Placental pericyte (primary cell): ENCODE measurements at places on chromosomes 2 and 18. TPM values are rescaled to one million over a fixed set of nuclear protein-coding genes. Genes with fewer than 3 reads are reported as not detected.

Gene MERTK
- 0.14 and 0.44 TPM in 2 replicates for total RNA-seq

Gene ASB18
- not detected in 2 replicates for total RNA-seq

Gene CAPN14
- 0.14 TPM in 1 of 2 replicates, not detected in the other for total RNA-seq

Gene TMEFF2
- under 0.01 TPM in 1 of 2 replicates, not detected in the other for total RNA-seq

Gene TPGS2
- total RNA-seq, result 108 and 129 TPM in 2 replicates

Gene KHK
- total RNA-seq, result 0.22 and 1.3 TPM in 2 replicates

Gene SPHKAP
- under 0.01 TPM in 1 of 2 replicates, not detected in the other for total RNA-seq

Gene ABCB11
- not detected in 2 replicates for total RNA-seq

Gene GDF7
- under 0.01 TPM in 2 replicates for total RNA-seq

Gene TRABD2A
- 1.8 and 2.6 TPM in 2 replicates for total RNA-seq

Gene ARHGEF33
- total RNA-seq, result 0.22 and 0.29 TPM in 2 replicates

Gene ANKRD53
- 0.72 and 1.3 TPM in 2 replicates for total RNA-seq

Gene ITGA6
- total RNA-seq, result 7.2 and 123 TPM in 2 replicates

Gene EVX2
- total RNA-seq, result not detected in 2 replicates

Gene SRD5A2
- not detected in 2 replicates for total RNA-seq

Gene OBSL1
- total RNA-seq, result 45.7 and 55.1 TPM in 2 replicates

Gene PASK
- total RNA-seq, result 1.3 and 7.2 TPM in 2 replicates

Gene CERS6
- 1.8 and 9.9 TPM in 2 replicates for total RNA-seq

Gene SP140
- total RNA-seq, result 1.1 and 4.4 TPM in 2 replicates

Gene DPP4
- total RNA-seq, result 71.4 and 636 TPM in 2 replicates

Gene PPM1B
- 23.5 and 43.3 TPM in 2 replicates for total RNA-seq

Gene SULT1C4
- 0.14 TPM in 1 of 2 replicates, not detected in the other for total RNA-seq

Gene CCL20
- total RNA-seq, result 1.1 and 8.1 TPM in 2 replicates

Gene SPP2
- total RNA-seq, result not detected in 2 replicates

Gene ASTL
- total RNA-seq, result not detected in 2 replicates

Gene TMEM169
- total RNA-seq, result 0.14 TPM in 1 of 2 replicates, not detected in the other

Gene MAP3K19
- total RNA-seq, result not detected in 2 replicates

Gene TMEM18
- total RNA-seq, result 13.5 and 30.4 TPM in 2 replicates

Gene ZFP36L2
- 3.9 and 9.3 TPM in 2 replicates for total RNA-seq

Gene LOXHD1
- total RNA-seq, result not detected in 2 replicates

Gene TMEM200C
- not detected in 2 replicates for total RNA-seq

Gene SERPINB10
- total RNA-seq, result 0.57 and 1.1 TPM in 2 replicates

Gene DSG4
- not detected in 2 replicates for total RNA-seq

Gene CHST9
- not detected in 2 replicates for total RNA-seq

Gene PLEK
- total RNA-seq, result 1.3 TPM in 1 of 2 replicates, not detected in the other

Gene SS18
- total RNA-seq, result 106 and 179 TPM in 2 replicates

Gene TBR1
- under 0.01 TPM in 1 of 2 replicates, not detected in the other for total RNA-seq

Gene SPC25
- total RNA-seq, result 0.44 and 7.6 TPM in 2 replicates

Gene COBLL1
- total RNA-seq, result 8.9 and 33.0 TPM in 2 replicates

Gene NCKAP5
- total RNA-seq, result 6.3 and 21.6 TPM in 2 replicates

Gene FBXO15
- 0.66 and 1.3 TPM in 2 replicates for total RNA-seq

Gene UGT1A10
- 0.22 TPM in 1 of 2 replicates, not detected in the other for total RNA-seq

Gene COL5A2
- 421 and 595 TPM in 2 replicates for total RNA-seq
